CD4-positive, alpha-beta T cell (primary cell): ENCODE measurements at places on chromosomes 3 and 15.

GRCh38 chr3:58459160-58459559, 25.5 kb upstream of the PDHB start:
- DNase-seq = no peak
- H3K4me1 ChIP-seq = peaks cover 7% of the 10 kb centered on the region
- H3K27ac ChIP-seq = no peak overlapping the region
- H3K4me3 ChIP-seq = no peak overlapping the region
- no peaks in the 10 kb centered on the region for H3K36me3 ChIP-seq

DNA sequence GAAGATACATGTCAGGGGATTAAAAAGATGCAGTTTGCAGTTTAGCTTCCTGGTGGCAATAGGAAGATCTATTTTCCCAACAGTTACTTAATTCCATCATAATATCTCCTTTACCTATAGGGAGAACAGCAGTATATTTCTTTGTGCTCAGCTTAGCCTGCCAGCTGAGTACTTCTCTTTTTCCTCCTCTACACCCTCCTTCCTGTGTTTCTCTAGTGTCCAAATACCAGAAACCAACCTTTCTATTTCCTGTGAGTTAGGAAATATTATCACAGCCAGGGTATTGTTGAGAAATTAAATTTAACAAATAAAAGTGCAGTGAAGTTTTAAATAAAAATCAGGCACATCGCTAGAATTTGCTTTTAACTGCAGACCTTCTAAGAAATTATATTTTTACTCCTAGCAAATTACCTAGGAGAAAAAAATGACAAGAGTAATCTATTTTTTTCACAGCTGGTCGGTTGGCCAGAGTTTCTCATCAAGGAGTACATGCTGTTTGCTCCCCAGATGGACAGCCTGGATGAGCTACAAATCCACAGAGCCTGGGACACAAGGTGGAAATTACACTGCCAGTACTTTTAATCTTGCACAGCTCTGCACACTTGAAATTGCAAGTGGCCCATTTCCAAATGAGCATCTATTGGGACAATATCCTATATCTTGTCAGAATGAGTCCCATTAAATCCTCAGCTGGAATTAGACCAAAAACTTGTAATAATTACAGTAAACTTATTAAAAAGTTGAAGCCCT, 185.2 kb upstream of the CFAP20DC start:
- peaks cover 9% of the 10 kb centered on the region for H3K4me1 ChIP-seq
- H3K4me3 ChIP-seq = no peak overlapping the region
- H3K27me3 ChIP-seq = no peaks in the 10 kb centered on the region
- no peaks in the 10 kb centered on the region for H3K36me3 ChIP-seq
- no peak for DNase-seq
- H3K27ac ChIP-seq = no peak overlapping the region

DNA sequence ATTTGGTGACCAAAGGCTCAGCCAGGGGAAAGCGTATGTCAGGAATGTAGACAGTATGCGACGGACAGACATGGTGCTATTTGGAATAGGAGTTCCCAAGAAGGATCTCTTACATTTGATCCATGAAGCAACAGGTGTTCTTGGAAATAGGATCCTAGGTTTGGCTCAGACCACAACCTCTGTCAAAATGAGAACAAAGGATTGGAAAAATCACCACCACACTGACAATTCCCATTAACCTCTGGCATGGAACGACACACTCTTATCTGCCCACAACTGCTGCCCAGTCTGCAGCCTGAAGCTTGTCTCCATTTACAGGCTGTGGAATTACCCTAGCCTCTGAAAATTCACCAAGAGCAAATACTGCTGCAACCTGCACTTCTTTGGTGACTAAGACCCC, 33.6 kb upstream of the LRRN1 start:
- no peak for DNase-seq
- no peak overlapping the region for H3K4me3 ChIP-seq
- no peaks in the 10 kb centered on the region for H3K4me1 ChIP-seq

- no peaks in the 10 kb centered on the region for H3K4me1 ChIP-seq
- no peak overlapping the region for H3K4me3 ChIP-seq
- H3K36me3 ChIP-seq = no peaks in the 10 kb centered on the region
These were observed 136.2 kb downstream of the USP13 start for GRCh38 chr3:179788996-179789395.

DNA sequence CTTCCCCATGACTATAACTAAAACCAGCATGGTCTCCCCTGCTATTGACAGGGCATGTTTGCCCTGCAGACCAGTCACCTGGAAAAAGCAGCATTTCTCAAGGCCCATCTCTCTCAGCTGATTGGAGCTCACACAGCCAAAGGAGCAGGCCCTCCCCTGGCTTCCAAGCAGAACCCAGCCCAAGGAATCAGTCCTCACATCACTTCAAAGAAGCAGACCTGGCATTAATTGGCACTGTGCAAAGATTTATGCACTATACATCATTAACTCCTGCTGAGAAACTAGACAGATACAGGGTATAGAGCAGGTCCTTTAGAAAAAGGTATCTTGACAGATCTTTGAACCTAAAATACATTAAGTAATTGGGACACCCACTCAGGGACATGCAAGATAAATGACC, 323.8 kb upstream of the PPP2R3A start:
- H3K36me3 ChIP-seq = no peaks in the 10 kb centered on the region
- no peaks in the 10 kb centered on the region for H3K4me1 ChIP-seq
- DNase-seq = no peak
- no peak overlapping the region for H3K4me3 ChIP-seq
- no peaks in the 10 kb centered on the region for H3K27me3 ChIP-seq
